Germinal center (tissue), 1 donor: ENCODE measurements at places on chromosomes 13 and 19.

GRCh38 chr13:66518068-66518467 is 712.1 kb downstream of the PCDH9 start:
- no peak for DNase-seq

DNA sequence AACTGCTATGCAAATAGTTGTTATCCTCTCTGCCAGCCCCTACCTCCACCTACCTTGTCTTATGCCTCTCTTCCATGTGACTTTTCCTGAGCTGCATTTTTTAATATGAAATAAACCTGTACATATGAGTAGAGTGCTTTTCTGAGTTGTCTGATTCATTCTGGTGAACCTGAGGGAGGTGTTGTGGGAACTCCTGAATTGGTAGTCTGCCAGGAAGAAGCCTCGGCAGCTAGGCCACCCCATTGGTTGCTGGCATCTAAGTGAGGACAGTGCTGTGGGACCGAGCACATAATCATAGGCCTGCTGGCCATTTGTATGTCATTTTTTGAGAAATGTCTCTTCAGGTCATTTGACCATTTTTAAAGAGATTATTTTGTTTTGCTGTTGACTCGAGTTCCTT is 1146.8 kb downstream of the UQCRFS1 start:
- no peak for DNase-seq

- DNase-seq: no peak
Measured at GRCh38 chr13:111956261-111957151, 110.4 kb upstream of the SOX1 start.

DNA sequence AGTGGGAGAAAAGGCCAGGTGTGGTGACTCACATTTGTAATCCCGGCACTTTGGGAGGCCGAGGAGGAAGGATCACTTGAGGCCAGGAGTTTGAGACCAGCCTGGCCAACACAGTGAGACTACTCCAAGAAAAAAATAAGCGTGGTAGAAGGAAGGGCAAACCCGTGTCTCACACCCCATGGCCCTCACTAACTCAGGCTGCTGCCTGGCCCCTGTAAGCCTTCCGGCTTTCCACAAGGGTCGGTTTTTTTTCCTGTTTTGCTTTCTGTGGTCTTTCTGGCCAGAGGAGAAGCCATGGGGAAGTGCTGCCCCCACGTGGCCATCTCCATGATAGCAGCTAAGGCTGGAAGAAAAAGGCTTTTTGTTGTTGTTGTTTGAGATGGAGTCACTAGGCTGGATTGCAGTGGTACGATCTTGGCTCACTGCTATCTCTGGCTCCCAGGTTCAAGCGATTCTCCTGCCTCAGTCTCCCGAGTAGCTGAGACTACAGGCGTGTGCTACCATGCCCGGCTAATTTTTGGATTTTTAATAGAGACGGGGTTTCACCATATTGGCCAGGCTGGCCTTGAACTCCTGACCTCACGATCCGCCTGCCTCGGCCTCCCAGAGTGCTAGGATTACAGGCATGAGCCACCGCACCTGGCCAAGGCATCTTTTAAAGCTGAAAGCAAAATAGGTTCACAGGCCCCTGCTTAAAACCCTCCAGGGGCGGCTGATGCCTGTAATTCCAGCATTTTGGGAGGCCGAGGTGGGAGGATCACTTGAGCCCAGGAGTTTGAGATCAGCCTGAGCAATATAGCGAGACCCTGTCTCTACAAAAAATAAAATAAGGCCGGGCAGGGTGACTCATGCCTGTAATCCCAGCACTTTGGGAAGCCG is 7.5 kb upstream of the ARHGEF18 start:
- peak; percentile 31 for DNase-seq

GRCh38 chr19:55781112-55781511 is 12.2 kb downstream of the RFPL4AL1 start:
- DNase-seq: no peak

GRCh38 chr13:45269204-45269603 is 68.4 kb upstream of the KCTD4 start:
- no peak for DNase-seq

DNA sequence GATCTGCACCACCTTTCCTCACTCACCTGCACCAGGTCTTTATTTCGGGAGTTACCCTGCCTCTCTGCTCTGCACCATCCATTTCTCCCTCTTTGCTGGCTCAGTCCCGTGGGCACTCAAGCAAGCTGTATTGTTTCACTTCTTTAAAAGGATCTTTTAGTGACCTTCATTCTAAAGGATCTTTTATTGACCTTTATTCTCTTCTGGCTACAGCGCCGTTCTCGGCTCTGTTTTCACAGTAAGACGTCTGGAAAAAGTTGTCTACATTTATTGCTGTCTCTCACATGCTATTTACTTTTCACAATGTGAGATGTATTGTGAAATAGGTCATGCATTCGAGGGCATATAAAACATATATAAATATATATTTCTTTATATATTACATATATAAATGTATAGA is 35.6 kb upstream of the ARGLU1 start:
- no peak for DNase-seq
